ENCODE measurements at places on chromosomes 7 and 10. TPM values are rescaled to one million over a fixed set of nuclear protein-coding genes. Genes with fewer than 3 reads are reported as not detected.
A peak's percentile ranks its signal among the peaks of the same experiment; 100 is the strongest.

GNGT1 gene
- 0.44 TPM for total RNA-seq

- H3K27me3 ChIP-seq = no peaks in the 10 kb centered on the region
- no peak for DNase-seq
- H3K4me3 ChIP-seq = no peak overlapping the region
- H3K27ac ChIP-seq = no peak overlapping the region
These were observed 56.3 kb downstream of the CACUL1 start for GRCh38 chr10:118698421-118698820.

GRCh38 chr10:13139676-13140075 lies 21.7 kb upstream of the MCM10 start:
- no peak overlapping the region for H3K4me3 ChIP-seq
- H3K27ac ChIP-seq = no peak overlapping the region
- peaks cover 21% of the 10 kb centered on the region for H3K36me3 ChIP-seq
- no peaks in the 10 kb centered on the region for H3K4me1 ChIP-seq
- no peak for DNase-seq
- no peaks in the 10 kb centered on the region for H3K27me3 ChIP-seq

DNA sequence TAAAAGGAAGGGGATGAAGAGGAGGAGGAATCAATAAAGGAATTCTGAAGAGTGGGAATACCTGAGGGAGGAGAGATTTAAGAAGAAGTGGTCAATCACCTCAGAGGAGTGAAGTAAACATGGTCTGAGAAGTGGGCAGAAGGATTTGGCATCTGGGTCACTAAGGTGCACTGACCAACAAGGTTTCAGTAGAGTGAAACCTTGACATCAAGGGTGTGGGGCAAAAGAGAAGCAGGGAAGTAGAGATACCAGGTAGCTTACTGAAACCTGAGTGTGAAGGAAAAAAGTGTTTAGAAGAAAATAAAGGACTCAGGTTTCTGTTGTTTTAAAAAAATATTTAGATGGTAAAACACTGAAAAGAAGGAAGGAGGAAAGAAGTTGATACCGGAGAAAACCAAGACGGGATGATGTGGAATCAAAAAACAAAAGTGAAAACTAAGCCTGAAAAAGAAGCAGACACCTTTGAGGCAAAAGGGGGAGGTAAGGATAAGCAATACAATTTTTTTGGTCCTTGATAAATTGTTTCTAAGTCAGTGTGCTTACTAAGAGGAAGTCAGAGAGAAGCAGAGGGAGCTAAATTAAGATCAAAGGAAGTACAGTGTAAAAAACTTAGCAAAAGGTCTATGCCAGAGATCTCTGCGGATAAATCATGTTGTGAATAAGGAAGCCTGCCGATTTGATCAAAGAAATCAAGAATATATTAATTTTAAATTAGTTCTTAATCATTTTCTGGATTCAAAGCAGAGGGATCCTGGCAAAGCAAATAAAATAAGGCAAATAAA lies 137.2 kb upstream of the GPR22 start:
- no peaks in the 10 kb centered on the region for H3K27me3 ChIP-seq
- H3K4me3 ChIP-seq = no peak overlapping the region
- H3K27ac ChIP-seq = no peak overlapping the region

DNA sequence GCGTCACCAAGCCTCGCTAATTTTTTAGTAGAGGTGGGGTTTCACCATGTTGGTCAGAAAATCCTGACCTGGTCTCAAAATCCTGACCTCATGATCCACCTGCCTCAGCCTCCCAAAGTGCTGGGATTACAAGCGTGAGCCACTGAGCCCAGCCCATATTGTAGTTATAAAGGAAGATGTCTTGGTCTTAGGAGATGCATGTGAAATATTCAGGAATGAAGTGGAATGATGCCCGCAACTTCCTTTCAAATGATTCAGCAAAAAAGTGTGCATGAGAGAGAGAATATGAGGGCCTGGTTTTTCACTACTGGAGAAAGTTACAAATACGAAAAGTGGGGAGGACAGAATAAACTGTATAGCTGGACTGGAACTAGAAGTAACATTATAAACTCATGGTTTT lies 15.9 kb downstream of the TMEM209 start:
- H3K4me1 ChIP-seq = no peaks in the 10 kb centered on the region
- no peak for DNase-seq
- no peak overlapping the region for H3K4me3 ChIP-seq
- peaks cover 62% of the 10 kb centered on the region for H3K36me3 ChIP-seq

DNA sequence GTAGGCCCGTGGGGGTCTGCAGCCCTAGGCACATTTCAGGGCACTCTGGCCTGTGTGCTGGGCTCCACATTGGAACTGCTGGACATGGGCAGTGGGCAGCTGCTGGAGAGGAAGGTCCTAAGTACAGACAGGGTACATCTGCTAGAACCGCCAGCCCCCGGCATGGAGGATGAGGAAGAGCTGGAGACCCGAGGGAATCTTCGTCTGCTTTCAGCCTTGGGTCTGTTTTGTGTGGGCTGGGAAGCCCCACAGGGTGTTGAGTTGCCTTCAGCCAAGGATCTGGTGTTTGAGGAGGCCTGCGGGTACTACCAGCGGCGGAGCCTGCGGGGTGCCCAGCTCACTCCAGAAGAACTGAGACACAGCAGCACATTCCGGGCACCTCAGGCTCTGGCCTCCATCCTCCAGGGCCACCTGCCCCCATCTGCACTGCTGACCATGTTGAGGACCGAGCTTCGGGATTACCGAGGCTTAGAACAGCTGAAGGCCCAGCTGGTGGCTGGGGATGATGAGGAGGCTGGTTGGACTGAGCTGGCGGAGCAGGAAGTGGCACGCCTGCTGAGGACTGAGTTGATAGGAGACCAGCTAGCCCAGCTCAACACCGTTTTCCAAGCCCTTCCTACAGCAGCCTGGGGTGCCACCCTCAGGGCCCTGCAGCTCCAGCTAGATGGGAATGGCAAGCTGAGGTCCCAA lies 1.4 kb downstream of the HPS6 start:
- no peak for DNase-seq
- H3K27ac ChIP-seq = no peak overlapping the region
- peak overlapping the region; percentile 76 for H3K4me3 ChIP-seq
- H3K4me1 ChIP-seq = no peaks in the 10 kb centered on the region

INMT gene
- 0.70 TPM for total RNA-seq

- H3K36me3 ChIP-seq = no peaks in the 10 kb centered on the region
- H3K27ac ChIP-seq = no peak overlapping the region
- no peak overlapping the region for H3K4me3 ChIP-seq
- no peak for DNase-seq
- H3K27me3 ChIP-seq = no peaks in the 10 kb centered on the region
These were observed 81.5 kb downstream of the CCNY start for GRCh38 chr10:35417795-35418194.

DNA sequence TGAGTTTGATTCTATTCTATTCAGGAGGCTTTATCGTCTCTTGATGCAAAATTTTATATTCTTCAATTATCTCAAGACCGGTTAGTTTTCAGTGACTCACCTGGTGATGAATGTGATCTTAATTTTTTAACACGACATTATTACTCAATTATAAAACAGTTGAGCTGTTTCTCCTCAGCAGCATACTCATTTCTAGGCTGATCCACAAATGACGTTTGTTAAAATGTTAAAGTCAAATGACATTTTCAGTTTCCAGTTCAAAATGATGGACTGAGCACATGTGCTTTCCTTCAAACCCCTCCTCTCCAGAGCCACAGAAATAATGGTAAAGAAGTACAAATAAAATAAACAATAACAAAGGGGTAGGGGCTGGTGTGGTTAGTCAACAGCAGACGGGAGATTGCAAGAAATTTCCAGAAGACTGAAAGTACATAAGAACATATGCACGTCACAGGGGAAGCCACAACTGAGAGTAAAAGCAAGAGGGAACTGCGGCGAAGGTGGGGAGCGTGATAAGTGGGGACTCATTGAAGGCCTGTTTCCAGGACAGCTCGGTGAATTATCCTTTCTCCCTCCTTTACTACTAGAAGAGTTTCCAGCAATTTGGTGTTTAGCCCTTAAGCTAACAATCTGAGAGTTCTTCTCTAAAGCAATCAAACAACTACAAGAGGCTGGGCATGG lies 10.9 kb downstream of the MACROH2A2 start:
- no peak overlapping the region for H3K4me3 ChIP-seq
- no peak for DNase-seq
- H3K4me1 ChIP-seq = no peaks in the 10 kb centered on the region
- H3K36me3 ChIP-seq = no peaks in the 10 kb centered on the region

DNA sequence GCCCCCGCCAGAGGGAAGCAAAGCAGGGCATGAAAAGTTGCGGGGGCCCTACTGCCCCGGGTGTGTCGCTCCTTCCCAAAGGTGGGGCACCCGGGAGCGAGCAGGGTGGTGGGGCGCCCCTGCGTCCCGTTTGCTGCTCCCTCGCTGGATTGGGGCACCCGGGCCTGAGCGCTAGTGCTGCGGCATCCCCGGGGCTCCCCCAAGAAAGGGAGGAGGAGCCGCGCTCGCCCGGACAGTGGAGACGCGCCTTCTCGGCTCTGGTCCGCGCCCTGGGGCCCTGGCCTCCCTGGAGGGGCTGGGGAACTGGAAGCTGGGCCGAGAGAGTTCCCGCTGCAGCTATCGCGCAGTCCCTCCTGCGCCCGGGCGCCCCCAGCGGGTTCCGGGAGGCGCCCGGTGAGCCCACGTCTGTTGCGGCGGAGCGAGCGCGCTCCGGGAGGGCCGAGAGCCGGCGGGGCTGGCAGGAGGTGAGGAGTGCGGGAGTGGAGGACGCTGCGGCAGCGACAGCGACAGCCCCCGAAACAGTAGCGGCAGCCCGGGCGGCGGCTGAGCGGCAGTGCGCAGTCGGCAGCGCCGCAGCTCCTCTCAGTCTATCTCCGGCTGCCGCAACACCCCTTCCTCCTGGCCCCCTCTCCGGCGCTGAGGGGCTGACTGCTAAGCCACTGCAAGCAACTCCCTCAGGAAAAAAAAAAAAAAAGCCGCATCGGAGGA lies 504 bp upstream of the BMPER start:
- no peaks in the 10 kb centered on the region for H3K36me3 ChIP-seq
- H3K4me1 ChIP-seq = peaks cover 3% of the 10 kb centered on the region
- DNase-seq = peak; percentile 72
- peak overlapping the region; percentile 86 for H3K4me3 ChIP-seq
- H3K27me3 ChIP-seq = peaks cover 12% of the 10 kb centered on the region
